Activated CD4-positive, alpha-beta T cell treated with anti-CD3 and anti-CD28 coated beads, Interleukin-2, amount 10 ng/mL, durations not matched to agents 24 days and 14 days (primary cell): ENCODE measurements at places on chromosomes 1 and 21.

DNA sequence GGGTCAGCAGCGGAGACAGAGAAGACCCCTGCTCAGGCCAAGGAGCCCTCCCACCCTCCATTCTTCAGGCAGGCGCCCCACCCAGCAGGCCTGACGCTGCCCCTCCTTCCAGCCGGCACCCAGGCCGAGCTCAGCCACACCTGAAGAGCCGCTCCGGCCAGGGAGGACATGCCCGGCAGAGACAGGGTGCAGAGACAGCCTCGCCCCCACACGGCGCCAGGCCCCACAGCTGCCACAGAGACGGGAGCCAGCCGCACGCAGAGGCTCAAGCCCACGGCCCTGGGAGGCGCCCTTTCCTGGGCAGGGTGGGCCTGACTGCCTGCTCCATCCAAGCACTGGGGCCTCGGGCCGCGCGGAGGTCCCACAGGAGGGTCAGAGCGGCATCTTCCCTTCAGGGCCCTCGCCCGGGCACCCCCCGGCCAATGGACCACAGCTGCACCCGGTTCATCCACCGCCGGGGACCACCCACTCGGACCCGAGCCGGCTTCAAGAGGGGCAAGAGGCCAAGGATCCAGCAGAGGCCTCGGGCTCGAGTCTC, 5.2 kb downstream of the TTLL10 start:
- DNase-seq: no peak

- no peak for DNase-seq
These were observed 1.6 kb downstream of the KDM1A start for GRCh38 chr1:23020706-23021405.

GRCh38 chr1:17559615-17560419, 20.3 kb downstream of the ARHGEF10L start:
- DNase-seq: no peak

DNA sequence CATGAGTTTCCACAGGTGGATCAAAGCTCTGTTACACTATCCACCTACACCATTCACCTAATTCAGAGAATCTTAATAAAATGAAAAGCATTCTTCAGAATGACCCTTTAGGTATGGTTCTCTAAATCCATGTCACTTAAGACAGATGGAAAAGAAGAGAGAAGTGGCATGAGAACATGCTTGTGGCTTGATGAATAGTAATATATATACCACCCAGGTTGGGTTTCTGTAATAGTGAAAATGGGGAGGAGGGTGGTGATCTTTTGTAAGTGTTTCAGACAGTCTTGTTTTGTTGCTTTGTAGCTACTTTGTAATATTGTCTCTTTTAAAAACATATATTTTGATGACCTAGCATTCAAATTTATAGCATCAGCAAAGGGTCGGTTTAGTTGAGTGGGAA, 469.8 kb downstream of the USP25 start:
- DNase-seq: no peak

- peak; percentile 76 for DNase-seq
These were observed 539 bp downstream of the LAMC1 start for GRCh38 chr1:183023601-183024316.

- no peak for DNase-seq
These were observed 184.2 kb upstream of the USP24 start for GRCh38 chr1:55399346-55399745.

- DNase-seq: no peak
These were observed 632.0 kb downstream of the SMYD3 start for GRCh38 chr1:245874942-245875580.

DNA sequence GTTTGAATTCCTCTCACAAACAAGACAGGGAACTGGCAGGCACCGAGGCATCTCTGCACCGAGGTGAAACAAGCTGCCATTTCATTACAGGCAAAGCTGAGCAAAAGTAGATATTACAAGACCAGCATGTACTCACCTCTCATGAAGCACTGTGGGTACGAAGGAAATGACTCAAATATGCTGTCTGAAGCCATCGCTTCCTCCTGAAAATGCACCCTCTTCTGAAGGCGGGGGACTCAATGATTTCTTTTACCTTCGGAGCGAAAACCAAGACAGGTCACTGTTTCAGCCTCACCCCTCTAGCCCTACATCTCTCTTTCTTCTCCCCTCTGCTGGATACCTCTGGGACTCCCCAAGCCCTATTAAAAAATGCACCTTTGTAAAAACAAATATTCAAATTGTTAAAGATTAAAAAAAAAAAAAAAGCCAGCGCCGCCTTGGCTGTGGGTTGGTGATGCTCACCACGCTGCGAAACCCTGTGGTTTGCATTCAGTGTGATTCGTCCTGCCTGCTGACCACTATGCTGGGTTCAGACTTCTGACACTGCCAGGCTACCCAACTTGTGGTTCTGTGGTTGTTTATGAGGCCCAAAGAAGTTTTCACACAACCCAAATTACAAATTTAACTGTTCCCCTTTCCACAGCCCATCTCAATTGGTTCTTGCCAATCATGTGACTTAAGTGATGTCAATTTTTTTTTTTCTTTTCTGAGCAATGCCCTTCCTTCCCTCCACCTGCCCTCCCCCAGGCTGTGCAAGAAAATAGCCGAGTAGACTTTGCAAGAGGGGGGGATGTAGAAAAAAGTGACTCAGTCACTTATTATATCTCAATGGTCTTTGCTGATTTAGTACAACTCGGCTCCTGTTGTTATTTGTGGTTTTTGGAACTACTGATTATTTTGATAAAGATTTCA, at the start of gene RUNX1:
Gene RUNX1, minus strand, starts transcription at position 597 of the 912 bp plus-strand sequence.
- peak; percentile 93 for DNase-seq

DNA sequence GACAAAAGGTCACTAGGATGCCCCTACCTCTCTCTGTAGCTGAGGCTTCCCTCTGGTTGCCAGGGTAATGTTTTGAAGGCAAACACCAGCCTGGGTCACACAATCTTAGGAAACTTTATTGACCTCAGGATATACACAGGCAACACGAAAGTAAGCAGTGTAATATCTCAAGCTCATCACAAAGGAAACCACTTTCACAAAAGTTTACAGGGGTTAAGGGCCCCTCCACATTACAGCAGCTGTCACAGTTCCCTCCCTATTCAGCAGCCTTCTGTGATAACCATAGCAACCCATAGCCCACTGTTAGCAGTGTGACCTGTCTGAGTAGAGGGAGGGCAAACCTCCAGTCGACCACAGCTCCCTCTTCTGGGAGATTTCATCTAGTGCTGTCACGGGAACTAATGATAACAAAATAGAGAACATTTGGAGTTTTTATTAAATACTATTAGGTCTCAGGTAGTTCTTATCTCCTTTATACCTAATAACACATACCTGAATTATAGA, 149.8 kb downstream of the PTPRC start:
- no peak for DNase-seq

DNA sequence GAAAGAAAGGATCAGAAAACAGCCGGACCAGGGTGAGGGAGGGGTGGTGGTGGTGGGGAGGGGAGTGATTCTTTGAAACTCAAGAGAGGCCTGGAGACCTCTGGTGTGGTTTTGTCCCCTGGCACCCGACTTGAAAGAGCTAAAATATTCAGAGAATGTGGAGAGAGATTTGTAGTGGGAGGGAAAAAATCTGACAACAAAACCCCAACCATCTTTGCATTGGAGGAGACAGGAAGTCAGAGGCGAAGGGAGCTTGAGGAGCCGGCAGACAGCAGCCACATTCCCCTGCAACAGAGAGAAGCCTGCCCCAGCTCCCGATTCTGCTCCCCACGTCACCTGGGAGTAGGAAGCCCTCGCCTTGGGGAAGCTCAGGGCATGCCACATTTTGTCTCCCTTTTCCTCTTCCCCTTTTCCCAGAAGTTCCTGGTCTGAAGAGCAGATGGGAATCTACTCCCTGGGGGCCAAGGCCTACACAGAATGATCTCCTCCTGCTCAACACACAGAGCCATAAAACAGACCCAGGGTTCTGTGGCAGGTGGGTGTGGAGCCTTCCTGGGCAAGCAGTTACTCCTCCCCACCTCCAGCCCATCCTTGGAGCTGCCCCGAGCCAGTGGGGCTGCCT, 84.9 kb downstream of the ITPKB start:
- peak; percentile 72 for DNase-seq

DNA sequence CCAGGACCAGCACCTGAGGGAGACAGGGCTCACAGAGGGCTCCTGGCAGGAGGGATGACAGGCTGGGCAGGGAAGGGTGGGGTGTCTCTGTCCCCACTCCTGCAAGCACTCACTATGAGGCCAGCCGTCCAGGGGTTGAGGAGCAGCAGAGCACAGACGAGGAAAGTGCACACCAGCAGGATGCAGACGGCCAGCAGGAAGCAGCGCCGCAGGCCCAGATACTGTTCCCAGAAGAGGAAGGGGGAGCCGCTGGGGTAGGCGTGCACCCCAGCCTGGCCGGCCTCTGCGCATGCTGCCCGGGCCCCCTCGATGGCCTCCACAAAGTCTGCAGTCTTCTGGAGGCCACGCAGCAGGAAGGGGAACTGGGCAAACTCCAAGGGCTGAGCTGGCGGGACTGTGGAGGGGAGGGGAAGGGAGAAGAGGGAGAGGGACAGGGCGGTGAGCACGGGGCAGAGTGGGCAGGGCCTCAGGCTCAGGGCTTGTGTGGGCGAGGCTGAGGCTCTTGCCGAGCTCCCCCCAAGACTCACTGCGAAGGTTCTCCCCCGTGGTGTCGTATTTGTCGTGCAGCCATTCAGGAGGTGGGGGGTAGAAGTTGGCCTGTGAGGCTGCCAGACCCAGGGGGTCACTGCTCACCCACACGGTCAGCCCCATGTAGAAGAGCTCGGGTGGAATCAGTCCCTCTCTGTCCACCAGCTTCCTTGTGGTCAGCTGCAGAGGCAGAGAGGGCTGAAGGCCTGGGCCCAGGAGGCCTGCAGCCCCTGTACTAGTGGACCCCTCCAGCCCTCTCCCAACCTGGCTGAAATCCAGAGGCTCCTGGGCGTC, 16.5 kb downstream of the PTCH2 start:
- no peak for DNase-seq

DNA sequence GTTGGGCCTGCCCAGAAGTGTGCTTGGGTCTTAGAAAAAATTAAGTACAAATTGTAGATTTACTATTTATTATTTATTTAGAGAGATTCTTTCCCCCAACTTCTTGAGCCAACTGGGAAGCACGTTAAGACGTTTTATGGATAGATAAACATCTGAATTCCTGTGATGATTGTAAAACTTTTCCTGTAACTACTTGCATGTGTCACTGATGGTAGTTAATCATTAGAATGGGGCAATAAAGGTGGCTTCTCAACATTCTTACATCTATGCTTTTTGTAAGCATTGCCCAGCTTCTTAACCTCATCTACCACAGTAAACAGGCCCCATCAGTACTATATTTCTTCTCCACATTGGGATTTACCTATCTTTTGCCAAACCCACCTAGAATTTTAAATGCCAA, 559.8 kb downstream of the LMO4 start:
- DNase-seq: no peak

GRCh38 chr1:1669468-1670440, 10.9 kb upstream of the CDK11B start:
- DNase-seq: no peak

DNA sequence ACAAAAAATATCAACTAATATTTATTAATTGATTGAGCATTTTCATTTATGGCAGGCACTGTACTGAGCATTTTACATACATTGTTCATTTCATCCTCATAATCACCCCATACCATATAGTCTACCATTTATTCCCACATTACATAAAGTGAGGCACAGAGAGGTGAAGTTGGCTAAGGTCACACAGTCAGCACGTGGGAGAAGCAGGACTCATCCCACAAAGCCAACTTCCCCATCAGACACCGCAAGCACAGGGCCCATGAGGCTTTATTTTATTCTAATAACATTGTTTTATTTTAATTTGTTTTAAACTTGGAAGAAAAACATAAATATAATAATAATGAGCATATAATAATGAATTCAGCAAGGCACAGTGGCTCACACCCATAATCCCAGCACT, 43.1 kb upstream of the CAPZB start:
- no peak for DNase-seq

- DNase-seq: no peak
These were observed 223.8 kb upstream of the TMEM51 start for GRCh38 chr1:14929547-14930246.

DNA sequence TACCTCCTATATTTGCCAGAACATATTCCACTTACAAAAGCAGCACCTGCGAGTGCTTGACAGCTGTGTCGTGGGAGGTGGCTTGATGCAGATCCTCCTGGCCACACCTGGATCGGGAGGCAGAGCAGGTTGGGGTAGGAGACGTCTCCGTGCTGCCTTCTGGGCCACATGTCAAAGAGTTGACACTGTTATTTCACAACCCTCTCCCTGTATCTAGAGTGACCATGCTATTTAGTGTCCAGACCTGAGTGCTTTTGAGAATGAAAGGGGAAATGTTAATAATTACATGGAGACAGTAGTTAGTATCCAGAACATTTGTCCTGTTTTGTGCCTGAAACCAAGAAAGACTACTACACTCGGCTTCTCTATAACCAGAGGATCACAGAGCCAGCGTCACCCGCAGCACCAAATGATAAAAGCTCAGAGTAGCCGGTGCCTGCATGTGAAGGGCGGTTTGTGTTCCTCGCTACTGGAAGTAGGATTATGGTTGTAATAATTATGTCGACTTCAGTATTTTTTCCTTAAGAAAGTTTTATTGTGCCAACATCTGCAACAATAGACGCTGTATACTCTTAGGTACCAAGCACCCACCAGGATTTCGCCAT, 77.1 kb downstream of the GALNT2 start:
- no peak for DNase-seq

DNA sequence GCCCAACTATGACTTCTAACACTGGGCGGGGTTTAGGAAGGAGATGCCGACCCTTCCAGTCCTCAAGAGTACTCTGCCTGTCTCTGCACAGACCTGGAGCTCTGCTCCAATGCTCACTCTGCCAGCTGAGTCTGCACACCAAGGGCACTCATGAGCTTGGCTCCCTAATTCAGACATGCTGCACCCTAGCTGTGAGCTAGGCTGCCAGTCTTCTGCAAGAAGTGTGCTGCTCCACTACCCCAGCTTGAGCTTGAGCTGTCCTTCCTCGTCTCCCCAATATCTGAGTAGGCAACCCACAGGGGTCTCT, 13.2 kb downstream of the TP53BP2 start:
- DNase-seq: peak; percentile 65

GRCh38 chr1:87644579-87645190, 316.0 kb downstream of the LMO4 start:
- DNase-seq: peak; percentile 25

DNA sequence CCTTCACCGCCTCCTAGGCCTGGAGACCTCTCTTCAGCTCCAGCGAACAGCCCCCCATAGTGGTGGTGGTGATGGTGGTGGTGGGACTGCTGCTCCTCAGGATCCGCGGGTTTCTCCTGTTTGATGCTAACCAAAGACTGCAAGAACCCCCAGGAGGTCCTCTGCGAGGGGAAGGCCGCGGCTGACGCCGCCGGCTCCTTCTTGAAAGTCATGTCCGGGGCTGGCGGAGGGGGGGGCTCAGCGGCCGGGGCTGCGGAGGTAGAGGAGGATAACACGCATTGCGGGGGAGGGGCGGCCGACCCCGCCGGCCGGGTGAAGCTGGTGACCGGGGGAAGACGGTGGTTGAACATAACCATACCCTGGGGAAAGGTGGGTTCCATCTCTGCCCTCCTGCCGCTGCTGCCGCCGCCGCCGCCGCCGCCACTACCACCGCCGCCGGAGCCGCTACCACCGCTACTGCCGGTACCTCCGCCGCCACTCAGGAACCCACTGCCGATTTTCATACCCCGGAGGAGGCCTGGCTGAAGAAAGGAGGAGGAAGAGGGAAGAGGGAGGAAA, 554 bp downstream of the ZNF281 start:
- DNase-seq: peak; percentile 85
